ENCODE measurements at places on chromosomes 1 and 21. TPM values are rescaled to one million over a fixed set of nuclear protein-coding genes. Genes with fewer than 3 reads are reported as not detected.

The PTPRC gene
- polyA plus RNA-seq = not detected

The C1orf87 gene
- not detected for polyA plus RNA-seq

The AMY2A gene
- polyA plus RNA-seq = not detected

The CMPK1 gene
- polyA plus RNA-seq = 68.7 TPM

The MYOCOS gene
- not detected for polyA plus RNA-seq

The PRAMEF27 gene
- not detected for polyA plus RNA-seq

The CFH gene
- polyA plus RNA-seq = 37.8 TPM

The KRTAP6-2 gene
- polyA plus RNA-seq = not detected

The PALMD gene
- 0.37 TPM for polyA plus RNA-seq

The NID1 gene
- polyA plus RNA-seq = 137 TPM

The OR14K1 gene
- polyA plus RNA-seq = not detected

The OR2AK2 gene
- polyA plus RNA-seq = not detected

The MYOM3 gene
- not detected for polyA plus RNA-seq

The BEND5 gene
- polyA plus RNA-seq = 0.74 TPM

The LCE1D gene
- polyA plus RNA-seq = not detected

Measured in AG04450 (cell line).